ENCODE measurements at places on chromosomes 12 and 14. TPM values are rescaled to one million over a fixed set of nuclear protein-coding genes. Genes with fewer than 3 reads are reported as not detected.

CHGA gene
- 1.7 TPM for total RNA-seq

PLEKHG7 gene
- total RNA-seq: not detected

KLRC2 gene
- 2.2 TPM for total RNA-seq

RND1 gene
- 5.1 TPM for total RNA-seq

SLC39A5 gene
- total RNA-seq: not detected

TPPP2 gene
- total RNA-seq: not detected

SERPINA12 gene
- total RNA-seq: not detected

REC8 gene
- 3.2 TPM for total RNA-seq

TC2N gene
- total RNA-seq: 0.77 TPM

RERG gene
- 0.25 TPM for total RNA-seq

PRB2 gene
- total RNA-seq: not detected

PROX2 gene
- total RNA-seq: not detected

UBR7 gene
- 22.4 TPM for total RNA-seq

IFI27 gene
- total RNA-seq: 0.40 TPM

LRP1-AS gene
- not detected for total RNA-seq

GUCY2C gene
- total RNA-seq: not detected

TEAD4 gene
- 46.1 TPM for total RNA-seq

WNT5B gene
- 3.0 TPM for total RNA-seq

RPL10L gene
- not detected for total RNA-seq

AQP2 gene
- not detected for total RNA-seq

BEST3 gene
- 1.2 TPM for total RNA-seq

DAO gene
- total RNA-seq: not detected

RASSF9 gene
- 1.4 TPM for total RNA-seq

TMEM132D gene
- not detected for total RNA-seq

MARK3 gene
- total RNA-seq: 53.7 TPM

SIX1 gene
- 7.5 TPM for total RNA-seq

C14orf93 gene
- 3.7 TPM for total RNA-seq

GLIPR1L1 gene
- not detected for total RNA-seq

IL22 gene
- not detected for total RNA-seq

OR6C2 gene
- total RNA-seq: not detected

BDKRB1 gene
- total RNA-seq: 0.48 TPM

LRCOL1 gene
- not detected for total RNA-seq

B4GALNT3 gene
- total RNA-seq: 0.69 TPM

SLCO1B1 gene
- total RNA-seq: 0.63 TPM

USP5 gene
- total RNA-seq: 88.7 TPM

C3AR1 gene
- not detected for total RNA-seq

NUMB gene
- total RNA-seq: 39.9 TPM

IL31 gene
- total RNA-seq: not detected
